ENCODE measurements at places on chromosomes 1 and 21.

- no peak for DNase-seq
These were observed 16.7 kb downstream of the RAB3B start for GRCh38 chr1:51973587-51974474.

- no peak for DNase-seq
These were observed 106.9 kb downstream of the DDX20 start for GRCh38 chr1:111862599-111862998.

DNA sequence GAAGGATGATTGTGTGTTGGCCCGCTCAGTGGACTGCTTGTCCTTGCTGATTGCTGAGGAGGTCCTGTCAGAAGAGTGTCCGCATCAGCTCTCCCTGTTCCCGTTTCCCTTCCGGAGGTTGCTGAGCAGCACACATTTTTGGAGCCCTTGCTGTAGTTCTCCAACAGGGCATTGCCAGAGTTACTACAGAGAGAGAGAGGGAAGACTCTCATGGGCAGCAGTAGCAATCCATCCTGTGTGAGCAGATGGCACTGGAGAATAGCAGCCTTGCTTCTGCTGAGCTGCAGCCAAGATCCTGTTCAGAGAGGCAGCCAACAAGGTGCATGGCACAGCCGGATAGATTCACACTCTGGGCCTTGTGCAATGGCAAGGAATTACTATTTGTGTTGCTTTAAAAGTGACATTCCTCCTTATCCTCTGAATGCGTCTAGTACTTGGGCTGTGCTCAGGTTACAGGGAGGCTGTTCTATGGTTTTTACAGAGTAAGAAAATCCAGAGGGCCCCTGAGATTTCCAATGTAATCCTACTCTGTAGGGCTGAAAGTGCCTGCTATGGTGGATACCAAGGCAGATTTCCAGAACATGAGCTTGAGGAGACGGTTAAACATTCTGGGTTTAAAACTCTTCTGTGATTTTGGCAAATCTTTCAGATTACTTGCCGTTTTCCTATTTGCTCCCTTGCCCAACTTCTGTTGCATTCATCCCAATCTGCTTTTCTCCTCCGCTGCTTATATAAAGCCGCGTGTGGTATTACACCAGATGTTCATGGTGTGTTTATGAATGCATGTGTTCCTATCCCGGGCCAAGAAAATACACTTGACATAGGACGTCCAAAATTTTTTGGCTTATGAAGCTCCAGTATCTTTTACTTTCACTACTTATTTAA is 27.4 kb downstream of the AK4 start:
- no peak for DNase-seq

GRCh38 chr21:17866590-17866989 is 47.4 kb upstream of the C21orf91 start:
- DNase-seq, result no peak

- no peak for DNase-seq
These were observed 99.0 kb downstream of the NFIA start for GRCh38 chr1:61181067-61182038.

GRCh38 chr1:34631126-34631525 is 123.7 kb upstream of the GJB5 start:
- DNase-seq, result no peak

DNA sequence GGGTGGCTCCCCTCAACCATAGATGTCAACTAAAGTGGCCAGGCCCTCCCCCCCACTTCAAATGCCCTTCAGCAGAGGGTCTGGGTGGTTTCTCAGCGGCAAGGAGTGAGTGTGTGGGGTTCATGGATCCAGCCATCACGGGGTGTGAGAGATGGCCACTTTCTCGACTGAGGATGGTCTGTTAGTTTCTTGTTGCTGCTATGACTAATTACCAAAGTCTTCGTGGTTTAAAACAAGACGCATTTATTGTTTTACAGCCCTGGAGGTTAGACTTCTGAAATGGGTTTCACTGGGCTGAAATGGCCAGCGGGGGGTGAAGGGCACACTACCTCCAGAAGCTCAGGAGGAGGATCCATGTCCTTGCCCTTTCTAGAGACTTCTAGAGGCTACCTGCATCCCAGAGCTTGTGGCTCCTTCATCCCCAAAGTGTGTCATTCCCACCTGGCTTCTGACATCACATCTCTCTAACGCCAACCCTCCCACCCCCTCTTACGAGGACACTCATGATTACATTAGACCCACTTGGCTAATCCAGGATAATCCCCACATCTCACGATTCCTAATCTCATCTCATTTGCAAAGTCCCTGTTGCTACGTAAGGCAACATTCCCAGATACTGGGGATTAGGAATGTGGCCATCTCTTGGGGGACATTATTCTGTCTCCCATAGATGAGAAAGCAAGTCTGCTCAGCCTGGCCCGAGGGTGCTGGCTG is 53.0 kb downstream of the EPHB2 start:
- DNase-seq, result no peak
